ENCODE measurements at places on chromosomes 1 and 21.
A peak's percentile ranks its signal among the peaks of the same experiment; 100 is the strongest.

DNA sequence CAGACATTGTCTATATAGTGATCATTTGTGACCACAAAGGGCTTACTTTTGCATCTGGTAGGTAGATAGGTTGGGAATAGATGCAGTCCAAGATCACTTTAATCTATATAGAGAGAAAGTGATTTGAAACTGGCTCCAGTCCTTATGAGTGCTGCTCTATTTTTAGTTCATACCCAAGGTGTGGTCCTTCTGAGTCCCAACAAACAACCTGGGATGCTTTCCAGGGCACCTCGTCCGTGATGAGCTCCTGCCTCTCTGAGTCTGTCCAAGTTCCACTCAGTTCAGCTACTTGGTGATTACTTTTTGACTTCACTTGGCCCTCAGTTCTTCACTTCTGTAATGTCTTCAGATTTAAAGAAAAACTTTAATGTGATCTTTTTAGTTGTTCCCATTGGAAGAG, 20.2 kb downstream of the DIP2A start:
- DNase-seq = no peak

GRCh38 chr1:183896466-183897048, 91.6 kb downstream of the RGL1 start:
- DNase-seq = no peak

DNA sequence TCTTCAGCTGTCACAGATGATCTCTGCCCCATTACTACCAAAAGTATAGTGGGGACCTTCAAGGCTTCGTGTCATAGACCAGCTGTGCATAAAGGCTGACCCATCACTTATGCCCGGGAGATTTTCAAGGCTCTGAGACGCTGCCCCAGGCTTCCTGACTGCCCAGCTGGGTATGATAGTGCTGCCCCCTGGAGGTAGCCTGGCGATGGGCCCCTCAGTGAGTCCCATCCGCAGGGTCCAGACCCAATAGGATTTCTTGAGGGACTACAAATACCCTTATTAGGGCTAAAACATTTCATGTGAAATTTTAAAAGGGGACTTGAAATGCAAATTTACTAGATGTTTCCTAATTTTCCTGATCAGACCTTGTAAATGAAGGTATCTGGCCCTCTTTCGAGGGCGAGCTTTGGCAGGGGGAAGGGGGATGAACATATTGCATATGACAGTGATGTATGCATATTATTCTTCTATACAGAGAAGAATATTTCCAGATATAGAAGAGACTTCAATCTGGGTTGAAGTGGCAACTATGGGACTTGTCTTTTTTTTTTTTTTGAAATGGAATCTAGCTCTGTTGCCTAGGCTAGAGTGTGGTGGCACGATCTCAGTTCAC, 11.7 kb upstream of the FCMR start:
- peak; percentile 47 for DNase-seq

DNA sequence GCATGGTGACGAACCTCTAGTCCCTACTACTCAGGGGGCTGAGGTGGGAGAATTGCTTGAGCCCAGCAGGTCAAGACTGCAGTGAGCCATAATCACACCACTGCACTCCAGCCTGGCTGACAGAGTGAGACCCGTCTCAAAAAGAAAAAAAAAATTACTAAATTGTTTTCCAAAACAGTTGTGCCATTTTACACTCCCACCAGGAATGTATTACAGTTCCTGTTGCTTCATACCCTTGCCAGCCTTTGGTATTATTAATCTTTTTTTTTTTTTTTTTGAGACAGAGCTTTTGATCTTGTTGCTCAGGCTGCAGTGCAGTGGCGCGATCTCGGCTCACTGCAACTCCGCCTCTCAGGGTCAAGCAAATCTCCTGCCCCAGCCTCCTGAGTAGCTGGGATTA, 55.9 kb downstream of the RPS6KA1 start:
- DNase-seq = no peak

All from hepatic stellate cell (primary cell).